ENCODE measurements at places on chromosomes 11 and 22.

DNA sequence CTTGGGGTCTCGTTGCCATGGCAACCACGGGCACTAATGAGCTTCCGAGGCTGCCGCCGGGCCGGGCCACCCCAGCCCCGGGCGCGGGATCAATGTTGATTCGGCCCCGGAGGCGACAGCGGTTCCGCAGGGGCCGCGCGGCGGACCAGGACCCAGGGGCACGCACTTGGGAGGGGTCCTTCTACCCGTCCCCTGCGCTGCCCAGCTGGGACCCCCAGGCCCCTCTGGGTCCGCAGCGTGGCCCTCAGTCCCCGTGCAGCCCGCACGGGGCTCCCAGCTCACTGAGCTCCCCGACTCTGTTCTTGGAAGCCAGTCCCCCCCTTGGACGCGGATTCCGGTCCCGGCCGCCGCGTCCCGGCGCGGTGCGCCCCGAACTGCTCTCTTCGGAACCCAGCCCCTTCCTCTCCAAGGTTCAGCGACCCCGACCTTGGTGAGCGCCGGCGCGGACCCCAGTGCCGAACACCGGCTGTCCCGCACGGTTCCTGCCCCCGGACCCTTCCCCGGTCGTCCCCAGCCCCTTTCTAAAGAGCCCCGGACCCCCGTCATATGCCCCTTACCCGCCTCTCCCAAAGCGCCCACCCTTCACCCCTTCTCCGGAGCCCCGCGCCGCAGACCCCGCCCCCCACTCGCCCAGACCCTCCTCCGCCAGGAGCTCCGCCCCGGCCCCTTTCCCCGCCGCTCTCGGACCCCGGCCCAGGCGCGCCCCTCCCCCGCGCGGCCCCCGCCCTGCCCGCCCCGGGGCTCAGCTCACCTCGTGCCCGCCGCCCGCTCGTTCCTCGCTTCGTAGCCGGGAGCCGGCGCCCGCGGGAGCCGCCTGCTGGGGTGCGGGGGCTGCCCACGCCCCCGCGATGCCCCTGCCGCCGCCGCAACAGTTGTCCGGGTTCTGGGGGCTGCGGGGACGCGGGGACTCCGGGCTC lies 18.3 kb upstream of the SHISAL1 start:
- peak; percentile 94 for DNase-seq

- DNase-seq, result no peak
Observed at GRCh38 chr11:74639533-74639932, 47.2 kb downstream of the POLD3 start.

DNA sequence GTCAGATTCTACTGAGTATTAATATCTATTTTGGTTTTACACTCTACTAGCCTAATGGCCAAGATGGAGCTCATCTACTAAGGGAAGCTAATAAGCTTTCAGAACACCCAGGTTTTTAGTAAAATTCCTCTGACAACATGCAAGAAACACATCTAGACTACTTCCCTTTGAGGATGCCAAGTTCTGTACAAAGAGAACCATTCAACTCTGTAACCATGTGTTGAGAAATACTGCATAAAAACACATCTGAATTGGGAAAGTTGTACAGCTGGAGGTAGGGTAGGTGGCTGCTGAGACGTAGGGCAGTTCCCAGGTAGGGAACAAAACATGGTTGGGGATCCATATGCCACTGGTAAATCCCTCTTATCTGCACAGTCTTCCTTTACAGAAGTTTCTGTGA lies 66.2 kb downstream of the SC5D start:
- DNase-seq, result no peak

GRCh38 chr11:20114588-20114987 lies 45.7 kb downstream of the DBX1 start:
- no peak for DNase-seq

DNA sequence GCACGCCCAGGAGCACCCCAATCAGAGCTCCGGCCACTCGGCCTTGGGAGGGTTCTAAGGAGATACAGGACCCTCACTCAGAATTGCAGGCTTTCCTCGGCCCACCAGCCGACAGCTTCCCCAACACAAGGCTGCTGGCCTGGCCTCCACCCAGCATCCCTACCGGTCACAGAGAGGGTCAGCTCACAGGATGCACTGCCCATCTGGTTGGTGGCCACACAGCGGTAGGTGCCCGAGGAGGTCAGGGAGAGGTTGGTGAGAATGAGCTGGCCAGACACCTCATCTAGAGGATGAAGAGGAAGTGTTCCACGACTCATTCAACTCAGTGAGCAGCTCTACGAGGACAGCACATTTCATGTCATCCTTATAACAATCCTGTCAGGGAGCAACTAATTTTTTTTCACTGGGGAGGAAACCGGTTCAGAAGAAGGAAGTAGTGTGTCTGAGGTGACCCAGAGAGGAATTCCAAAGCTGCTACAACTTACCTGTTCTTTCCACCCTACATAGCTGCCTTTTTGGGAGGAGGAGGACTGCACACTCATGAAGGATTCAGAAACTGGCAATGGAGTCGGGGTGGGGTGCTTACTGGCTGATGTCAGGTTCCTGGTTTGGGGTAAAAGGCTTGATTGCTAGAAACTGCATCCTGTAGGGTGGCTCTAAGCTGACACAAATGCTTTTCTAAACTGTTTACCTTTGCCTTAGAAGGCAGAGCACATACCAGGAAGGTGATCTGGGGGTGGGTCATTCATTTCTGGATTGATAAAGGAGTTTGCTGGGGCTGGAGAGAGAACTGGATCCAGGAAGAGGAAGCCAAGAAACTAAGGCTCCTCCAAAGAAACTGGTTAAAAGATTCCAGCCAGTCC lies 3.3 kb downstream of the VSIG2 start:
- DNase-seq, result peak; percentile 22

- DNase-seq, result no peak
Observed at GRCh38 chr11:57356268-57356667, 18.1 kb downstream of the P2RX3 start.

GRCh38 chr11:62450543-62451240 lies 31.9 kb downstream of the SCGB1A1 start:
- DNase-seq, result no peak

GRCh38 chr11:7501894-7502293 lies 11.9 kb upstream of the PPFIBP2 start:
- DNase-seq, result no peak

GRCh38 chr22:49620666-49621065 lies 207.0 kb downstream of the BRD1 start:
- no peak for DNase-seq

DNA sequence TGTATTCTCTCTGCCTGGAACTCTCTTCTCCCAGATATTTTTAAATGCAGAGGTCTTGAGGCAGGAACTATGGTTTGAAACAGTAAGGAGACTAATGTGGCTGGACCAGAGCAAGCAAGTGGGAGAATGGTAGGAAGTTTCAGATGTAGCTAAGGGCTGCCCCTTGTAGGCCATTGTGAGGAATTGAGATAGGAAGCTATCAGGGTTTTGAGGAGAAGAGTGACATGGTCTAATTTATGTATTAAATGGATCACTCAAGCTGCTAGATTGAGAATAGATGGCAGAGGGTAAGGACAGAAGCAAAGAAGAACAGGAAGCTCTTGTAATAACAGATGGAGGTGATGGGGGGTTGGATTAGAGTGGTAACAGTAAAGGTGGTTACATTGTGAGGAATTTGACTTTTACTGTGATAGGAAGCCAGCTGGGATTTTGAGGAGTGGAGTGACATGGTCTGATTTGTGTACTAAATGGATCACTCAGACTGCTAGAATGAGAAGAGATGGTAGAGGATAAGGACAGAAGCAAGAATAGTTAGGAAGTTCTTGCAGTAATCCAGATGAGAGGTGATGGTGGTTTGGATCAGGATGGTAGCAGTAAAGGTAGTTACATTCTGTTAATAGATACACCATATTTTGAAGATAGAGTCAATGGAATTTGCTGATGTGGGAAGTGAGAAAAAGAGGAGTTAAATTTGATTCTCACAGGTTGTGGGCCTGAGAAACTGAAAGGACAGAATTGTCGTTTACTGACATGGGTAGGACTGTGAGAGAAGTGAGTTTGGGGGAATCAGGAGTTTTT lies 63.0 kb downstream of the HIPK3 start:
- DNase-seq, result no peak

GRCh38 chr11:88555829-88556202 lies 218.3 kb upstream of the CTSC start:
- no peak for DNase-seq

GRCh38 chr22:31179345-31179744 lies 19.4 kb downstream of the RNF185 start:
- no peak for DNase-seq

DNA sequence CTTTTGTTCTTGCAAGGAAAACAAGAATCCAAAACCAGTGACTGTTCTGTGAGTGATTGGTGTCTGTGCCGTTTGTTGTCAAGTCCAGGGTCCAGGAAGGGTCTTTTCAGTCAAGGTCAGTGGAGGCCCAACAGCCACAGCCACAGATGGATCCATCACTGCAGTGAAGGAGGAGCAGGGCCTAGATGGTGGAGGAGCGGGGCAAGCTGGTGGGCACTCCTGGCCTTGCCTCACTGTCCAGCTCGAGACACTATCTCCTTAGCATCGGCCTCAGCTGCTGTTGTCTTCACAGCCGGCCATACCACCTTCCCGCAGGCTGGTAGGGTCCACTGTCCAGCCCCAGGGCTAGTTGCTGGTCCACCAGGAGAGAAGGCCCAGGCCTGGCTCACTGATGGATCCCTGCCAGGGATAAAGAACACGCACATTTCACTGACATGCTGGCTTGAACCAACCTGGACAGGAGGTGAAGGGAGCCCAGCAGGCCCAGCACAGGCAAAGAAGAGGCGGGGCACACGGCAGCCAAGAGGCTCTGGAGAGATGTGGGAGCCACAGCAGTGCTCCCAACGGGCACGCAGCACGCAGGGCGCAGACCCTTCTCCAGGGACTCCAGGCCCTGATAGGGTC lies 15.2 kb downstream of the POLR3H start:
- no peak for DNase-seq

- peak; percentile 91 for DNase-seq
Observed at GRCh38 chr11:61545341-61545740, 35.5 kb downstream of the SYT7 start.

- DNase-seq, result peak; percentile 61
Observed at GRCh38 chr11:13289081-13289480, 11.5 kb downstream of the BMAL1 start.

- no peak for DNase-seq
Observed at GRCh38 chr22:19234126-19234896, 55.8 kb upstream of the SLC25A1 start.

- peak; percentile 79 for DNase-seq
Observed at GRCh38 chr22:22720201-22720723, 75.8 kb downstream of the GGTLC2 start.

DNA sequence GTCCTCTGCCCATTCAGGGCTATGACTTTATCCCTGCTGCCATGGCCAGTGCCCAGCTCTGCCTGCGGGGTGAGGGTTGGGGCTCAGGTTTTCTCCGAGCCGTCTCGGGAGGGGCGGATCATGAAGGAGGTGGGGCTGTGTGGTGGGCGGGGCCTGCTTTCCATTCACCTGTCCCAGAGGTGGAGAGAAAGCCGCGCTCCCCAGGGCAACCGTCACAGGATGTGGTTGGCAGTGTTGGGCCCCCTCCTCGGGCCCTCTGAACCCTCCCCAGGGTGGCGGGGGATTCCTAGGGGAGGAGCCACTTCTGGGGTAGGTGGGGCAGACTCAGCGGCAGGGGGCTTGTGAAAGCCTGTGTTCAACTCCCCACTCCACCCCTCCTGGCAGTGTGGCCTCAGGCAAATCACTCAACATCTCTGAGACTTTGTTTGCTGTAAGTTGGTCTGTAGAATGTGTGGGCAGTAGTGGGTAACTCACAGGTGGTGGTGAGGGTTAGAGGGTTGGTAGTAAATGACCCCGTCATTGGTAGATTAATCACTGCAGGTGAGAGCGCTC lies 50.3 kb downstream of the CD6 start:
- peak; percentile 97 for DNase-seq

DNA sequence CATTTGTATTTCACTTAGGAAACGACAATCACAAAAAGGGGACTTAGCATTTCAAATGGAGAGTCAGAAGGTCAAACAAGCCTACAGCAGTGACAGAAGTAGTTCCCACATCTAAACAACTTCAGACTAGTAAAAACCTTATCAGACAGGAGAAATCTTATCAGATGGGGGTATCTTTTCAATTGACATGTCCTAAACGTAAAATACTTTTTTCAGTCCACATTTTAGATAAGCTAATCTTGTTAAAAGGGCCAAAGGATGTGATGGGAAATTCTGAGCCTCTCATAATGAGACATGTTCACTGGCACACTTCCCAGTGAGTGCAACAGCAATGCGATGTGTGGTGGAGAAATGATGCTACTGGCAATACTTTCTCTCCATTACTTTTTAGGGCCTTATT lies 2.4 kb downstream of the MAPK1 start:
- no peak for DNase-seq

GRCh38 chr11:85826116-85826855 lies 15.3 kb upstream of the SYTL2 start:
- peak; percentile 68 for DNase-seq

- no peak for DNase-seq
Observed at GRCh38 chr11:45993531-45994001, 71.1 kb downstream of the LARGE2 start.

GRCh38 chr11:69157156-69157821 lies 1.6 kb downstream of the SMIM38 start:
- peak; percentile 77 for DNase-seq

DNA sequence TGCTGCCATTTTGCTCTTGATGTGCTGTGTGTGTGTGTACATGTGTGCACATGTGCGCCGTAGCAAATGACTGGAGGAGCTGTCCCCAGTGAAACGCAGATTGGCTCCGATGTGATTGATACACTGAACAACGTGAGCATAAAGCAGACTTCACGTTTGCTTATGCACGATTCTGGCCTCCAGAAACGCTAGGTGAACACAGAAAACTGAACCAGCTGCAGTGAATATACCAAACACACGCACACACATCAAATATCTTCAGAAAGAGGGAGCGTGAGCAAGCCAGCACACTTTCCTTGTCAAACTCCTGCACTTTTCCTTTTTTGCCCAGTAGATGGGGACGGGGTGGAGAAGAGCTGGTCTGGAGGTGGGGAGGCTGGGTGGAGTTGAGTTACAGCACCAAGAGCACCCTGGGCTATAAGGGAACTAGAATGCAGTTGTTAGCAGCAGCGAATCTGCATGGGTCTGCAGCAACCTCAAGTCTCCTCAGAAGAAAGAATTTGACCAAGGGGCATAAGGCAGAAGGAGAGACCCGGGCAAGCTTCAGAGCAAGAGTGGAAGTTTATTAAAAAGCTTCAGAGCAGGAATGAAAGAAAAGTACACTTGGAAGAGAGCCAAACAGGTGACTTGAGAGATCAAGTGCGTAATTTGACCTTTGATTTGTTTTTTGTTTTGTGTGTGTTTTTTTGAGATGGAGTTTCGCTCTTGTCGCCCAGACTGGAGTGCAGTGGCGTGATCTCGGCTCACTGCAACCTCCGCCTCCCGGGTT lies 77.8 kb upstream of the CADM1 start:
- DNase-seq, result peak; percentile 72

DNA sequence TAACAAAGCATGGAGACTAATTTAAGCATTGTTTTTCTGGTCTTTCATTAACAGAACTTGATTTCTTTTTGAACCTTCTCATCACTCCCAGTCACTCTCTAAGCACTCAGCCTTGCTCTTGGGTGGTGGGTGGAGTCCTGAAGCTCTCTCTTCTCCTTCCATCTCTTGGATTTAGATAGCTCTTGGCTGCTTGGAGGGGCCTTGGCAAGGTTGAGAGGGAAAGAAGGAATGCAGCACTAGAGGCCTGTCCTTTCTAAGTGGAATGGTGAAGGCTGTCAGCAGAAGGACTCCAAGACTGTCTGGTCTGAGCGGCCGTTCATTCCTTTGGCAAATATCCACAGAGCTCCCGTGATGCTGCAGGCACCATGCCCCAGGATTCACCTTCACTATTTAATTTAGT lies 168.6 kb upstream of the E2F8 start:
- DNase-seq, result no peak

GRCh38 chr22:49349181-49349835 lies 478.4 kb downstream of the BRD1 start:
- DNase-seq, result no peak

Data from H7 (cell line).